ENCODE measurements at places on chromosomes 3 and 15.

DNA sequence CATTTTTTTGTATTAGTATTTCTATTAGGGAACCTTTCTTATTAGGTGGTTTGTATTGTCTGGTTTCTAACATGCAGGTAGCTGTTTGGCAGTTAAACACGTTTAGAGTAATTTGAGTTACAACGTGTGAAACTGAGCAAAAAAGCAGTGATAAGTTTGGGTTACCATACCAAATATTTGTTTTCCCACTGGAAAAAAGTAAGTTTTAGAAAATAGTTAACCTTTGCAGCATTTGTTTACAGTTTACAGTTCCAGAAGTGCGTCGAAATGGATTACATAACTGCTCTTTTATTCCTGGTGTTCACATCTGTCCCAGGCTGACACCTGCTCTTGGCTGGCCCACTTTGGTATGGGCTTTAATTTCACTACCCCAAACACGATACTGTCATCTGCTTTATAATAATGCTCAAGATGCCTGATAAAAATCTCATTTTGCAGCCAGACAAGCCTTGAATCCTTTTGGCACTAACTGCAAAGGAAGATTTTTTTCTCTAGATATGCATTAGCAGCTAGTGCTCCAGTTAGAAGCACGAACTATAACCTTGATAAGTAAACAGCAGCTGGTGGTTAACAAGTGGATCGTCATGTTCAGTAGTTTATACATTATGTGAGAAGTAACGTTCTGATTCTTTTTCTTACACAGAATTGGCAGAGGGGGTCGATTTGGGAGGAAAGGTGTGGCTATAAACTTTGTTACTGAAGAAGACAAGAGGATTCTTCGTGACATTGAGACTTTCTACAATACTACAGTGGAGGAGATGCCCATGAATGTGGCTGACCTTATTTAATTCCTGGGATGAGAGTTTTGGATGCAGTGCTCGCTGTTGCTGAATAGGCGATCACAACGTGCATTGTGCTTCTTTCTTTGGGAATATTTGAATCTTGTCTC, 5.3 kb downstream of the EIF4A2 start:
- DNase-seq: no peak

- DNase-seq: no peak
Observed at GRCh38 chr3:185594073-185594472, 8.0 kb downstream of the SENP2 start.

DNA sequence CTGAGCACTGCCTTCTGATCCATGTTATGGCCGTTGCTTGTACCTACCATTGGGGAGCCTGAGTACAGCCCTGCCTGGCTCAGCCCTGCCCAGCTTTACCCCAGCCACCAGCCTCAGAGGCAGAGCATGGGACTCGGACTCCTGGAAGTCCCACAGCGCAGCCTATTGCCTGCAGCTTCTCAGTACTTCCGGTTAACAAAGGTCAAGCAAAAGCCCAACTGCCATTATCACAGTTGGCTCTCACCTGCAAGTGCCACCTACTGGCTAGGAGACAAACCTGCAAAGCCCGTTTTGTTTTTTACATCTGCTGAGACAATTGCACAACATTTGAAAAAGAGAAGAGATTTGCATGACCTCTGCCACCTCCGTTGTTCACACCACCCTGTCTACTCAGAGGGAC, 1081.7 kb downstream of the NAALADL2 start:
- DNase-seq: no peak

DNA sequence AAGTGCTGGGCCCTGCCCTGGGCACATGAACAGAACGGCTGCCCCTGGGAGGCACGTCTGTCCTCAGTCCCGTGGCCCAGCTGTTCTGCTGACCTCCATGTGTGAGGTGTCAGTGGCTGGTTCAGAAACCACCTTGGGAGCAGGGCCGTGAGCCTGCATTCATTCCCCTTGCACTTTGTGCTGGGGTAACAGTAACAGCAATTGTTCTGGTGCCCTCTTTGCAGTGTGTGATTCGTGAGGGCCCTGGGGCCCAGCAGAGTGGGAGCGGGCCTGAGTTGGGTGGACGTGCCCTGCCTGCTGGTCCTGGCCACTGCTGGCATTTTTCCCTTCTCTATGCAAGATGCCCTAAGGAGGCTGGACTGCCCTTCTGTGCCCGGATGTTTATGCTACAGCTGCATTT, 50.4 kb upstream of the MYZAP start:
- no peak for DNase-seq

DNA sequence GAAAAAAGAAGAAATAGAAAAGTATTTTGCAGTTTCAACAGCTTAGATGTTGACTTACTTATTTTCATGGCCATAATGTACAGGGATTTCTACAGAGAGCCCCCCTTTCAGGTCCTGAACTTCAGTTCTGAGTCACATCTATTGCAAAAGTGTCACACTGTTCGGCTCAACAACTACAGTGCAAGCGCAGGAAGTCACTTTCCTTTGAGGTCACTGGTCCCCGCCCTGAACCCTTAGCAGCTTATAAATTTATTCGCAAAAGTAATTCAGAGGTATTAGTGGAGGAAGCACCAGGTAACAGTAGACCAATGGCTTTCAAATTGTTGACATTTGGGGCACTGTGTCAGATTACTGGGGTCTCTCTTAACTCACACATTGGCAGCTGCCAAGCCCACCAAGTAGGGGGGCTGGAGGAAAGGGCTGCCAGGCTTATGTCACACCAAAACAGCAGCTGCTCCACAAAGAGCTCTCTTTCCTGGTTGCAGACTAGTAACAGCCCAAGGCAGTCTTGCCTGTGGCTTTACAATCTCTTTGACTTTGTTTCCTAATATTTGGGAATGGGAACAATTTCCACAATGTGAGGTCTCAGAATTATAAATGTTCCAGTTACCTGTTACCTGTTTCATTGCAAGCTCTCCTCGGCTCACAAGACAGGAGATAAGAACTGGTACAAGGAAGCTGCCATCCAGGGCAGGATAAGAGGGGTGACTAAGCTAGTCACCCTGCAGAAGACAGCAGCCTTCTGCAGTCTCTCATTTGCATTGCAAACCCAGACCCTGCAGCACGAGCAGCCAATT, 130.2 kb upstream of the STRIT1 start:
- no peak for DNase-seq

DNA sequence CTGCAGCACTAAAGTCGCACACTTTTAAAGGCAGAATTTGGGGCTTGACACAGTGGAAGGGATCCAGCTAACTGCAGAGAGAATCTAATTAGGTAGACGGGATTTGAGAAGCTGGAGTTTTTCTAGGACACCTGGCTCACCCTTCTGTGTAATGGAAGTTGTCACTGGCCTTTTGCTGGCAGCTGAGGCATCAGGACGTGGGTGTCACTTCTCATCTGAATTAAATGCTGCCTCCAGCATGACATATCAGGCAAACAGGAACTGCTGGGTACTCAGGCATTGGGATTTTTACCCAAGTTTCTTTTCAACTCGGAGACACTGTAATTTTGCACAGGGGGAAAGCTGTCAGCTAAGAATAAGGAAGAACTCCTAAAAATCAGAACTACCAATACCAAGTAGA, 861.9 kb upstream of the ARPP21 start:
- no peak for DNase-seq

DNA sequence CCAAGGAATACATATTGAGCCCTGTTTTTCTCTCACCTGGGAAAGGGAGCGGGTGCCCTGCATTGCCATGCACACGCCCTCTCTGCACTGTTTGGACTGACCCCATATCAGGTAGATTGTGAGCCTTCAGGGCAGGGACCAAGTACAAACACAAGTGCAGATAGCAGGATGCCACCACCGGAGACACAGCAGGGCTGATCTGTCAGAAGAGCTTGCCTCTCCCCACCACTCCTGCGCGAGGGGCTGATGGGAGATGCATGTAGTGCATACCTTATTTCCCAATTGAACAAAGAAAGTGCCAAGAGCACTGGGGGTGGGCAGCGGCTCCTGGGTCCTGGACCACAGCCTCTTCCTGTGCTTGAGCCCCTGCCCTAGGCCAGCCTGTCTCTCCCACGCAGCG, 9.0 kb upstream of the SLCO2A1 start:
- DNase-seq: no peak

DNA sequence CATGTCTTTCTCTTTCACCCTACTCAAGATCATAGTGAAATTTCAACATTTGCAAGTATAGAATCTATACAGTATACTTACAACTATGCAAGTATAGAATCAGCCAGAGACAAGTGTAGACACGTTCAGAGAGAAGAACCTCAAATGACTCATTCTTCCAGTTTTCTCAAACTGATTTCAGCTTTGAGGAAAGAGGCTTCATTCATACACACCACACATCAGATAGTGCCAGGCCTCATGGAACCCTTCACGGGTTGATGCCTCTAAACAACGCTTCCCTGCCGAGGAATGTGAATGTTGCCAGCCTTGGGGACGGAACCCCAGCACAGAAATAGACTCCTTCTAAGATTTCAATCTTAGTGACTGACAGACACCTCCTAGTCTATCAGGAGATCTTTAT, 135.7 kb downstream of the FOXP1 start:
- no peak for DNase-seq

- no peak for DNase-seq
Observed at GRCh38 chr3:38152609-38153008, 12.7 kb upstream of the OXSR1 start.

- DNase-seq: peak; percentile 44
Observed at GRCh38 chr3:127483902-127484591, 106.5 kb downstream of the TPRA1 start.

GRCh38 chr3:157738441-157738840, 235.2 kb upstream of the VEPH1 start:
- DNase-seq: no peak

- no peak for DNase-seq
Observed at GRCh38 chr15:22918056-22918455, 62.1 kb downstream of the CYFIP1 start.

DNA sequence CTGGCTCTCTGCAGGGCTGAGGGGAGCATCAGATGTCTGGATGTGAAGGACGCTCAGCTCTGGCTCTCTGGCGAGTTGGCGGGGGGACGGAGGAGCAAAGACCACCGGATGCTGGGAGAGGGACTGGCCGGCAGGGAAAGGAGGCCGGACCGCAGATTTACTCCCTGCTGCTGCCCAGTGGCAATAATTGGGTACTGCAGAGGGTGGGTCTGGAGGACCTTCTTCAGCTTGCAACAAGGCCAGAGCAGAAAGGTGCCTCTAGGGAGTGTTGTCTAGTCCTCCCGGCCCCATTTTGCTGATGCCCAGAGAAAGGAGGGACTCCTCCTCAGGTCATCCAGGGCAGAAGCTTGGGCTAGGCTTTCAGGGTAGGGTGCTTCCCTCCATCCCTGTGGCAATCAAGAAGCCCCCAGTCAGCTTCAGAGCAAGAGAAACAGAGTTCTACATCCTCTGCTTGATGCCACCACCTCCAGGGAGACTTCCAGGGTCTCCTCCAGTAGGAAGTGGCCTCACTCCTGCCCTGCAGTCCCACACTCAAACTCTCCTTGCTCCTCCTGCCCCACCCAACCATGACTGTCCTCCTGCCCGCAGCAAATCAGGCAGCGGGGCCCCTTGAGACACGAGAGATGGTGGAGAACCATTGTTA, 20.3 kb upstream of the CSPG4 start:
- peak; percentile 44 for DNase-seq

DNA sequence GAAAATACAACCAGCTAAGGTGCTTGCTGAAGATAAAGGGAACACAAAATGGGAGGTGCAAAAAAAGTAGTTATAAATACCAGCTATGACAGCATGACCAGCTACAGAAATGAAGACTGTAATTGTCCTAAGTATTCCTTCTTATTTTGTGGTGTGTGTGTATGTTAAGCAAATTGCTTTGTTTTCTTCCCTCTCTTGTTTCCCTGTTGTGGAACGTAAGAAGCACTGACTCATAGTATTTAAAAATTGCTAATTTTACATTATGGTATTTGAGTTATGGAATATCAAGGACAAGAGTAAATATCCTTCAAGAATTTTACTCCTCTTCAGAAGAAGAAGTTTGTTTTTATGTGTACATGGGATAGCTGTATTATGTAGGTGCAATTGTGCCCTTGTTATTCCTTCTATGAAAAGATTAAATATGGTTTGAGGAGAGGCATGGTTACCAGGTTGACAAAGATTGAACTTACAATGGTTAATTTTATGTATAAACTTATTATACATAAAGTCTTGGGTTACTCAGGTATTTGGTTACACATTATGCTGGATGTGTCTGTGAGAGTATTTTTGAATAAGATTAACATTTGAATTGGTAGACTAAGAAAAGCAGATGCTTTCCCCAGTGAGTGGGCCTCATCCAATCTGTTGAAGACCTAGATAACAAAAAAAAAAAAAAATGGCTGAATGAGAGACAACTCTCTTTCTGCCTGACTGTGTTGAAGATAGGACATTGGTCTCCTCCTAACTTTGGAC, 1132.1 kb upstream of the ALCAM start:
- DNase-seq: no peak

GRCh38 chr3:134526319-134526718, 40.5 kb downstream of the CEP63 start:
- DNase-seq: no peak

- no peak for DNase-seq
Observed at GRCh38 chr3:14147617-14148016, 22.8 kb downstream of the TMEM43 start.

DNA sequence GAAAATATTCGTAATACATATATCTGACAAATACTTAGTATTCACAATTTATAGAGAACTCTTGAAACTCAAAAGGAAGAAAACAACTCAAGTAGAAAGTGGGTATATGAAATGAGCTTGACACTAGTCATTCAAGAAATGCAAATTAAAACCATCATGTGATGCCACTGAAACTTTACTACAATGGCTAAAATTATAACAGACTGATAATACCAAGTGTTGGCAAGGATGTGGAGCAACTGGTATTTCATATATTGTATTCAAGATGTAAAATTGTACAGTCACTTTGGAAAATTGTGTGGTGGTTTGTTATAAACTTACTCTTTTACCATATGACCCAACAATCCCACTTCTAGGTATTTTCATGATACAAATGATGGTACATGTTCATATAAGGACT, 68.7 kb upstream of the AGTR1 start:
- no peak for DNase-seq

Measured in stimulated activated CD8-positive, alpha-beta memory T cell treated with anti-CD3 and anti-CD28 coated beads, Interleukin-4, amount 100 ng/mL, for 24 hours (primary cell).